ENCODE measurements at places on chromosomes 13 and 19.

- H3K4me1 ChIP-seq = peaks cover 29% of the 10 kb centered on the region
- H3K27ac ChIP-seq = no peak overlapping the region
- H3K36me3 ChIP-seq = no peaks in the 10 kb centered on the region
- DNase-seq = no peak
- no peaks in the 10 kb centered on the region for H3K27me3 ChIP-seq
These were observed 34.4 kb upstream of the IGFL1 start for GRCh38 chr19:46195104-46195503.

DNA sequence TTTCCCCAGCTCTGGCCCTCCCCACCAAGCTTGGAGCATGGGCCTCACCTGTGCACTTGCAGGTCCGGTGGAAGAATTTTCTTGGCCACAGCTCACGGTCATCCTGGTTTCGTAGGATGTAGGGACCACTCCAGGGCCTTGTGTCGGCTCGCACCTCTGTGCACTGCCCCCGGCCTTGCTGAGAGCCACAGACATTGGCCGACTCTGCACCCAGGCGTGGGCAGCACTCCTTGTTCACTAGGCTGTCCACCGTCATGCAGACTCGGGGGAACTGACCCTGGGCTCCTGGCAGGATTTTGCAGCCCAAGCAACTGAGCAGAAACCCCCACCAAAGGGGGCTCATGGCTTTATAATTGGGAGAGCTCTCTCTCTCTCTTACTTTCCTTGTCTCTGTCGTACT, 569 bp downstream of the DCT start:
- H3K27ac ChIP-seq = no peak overlapping the region
- H3K36me3 ChIP-seq = no peaks in the 10 kb centered on the region
- DNase-seq = no peak

- peak; percentile 43 for DNase-seq
- no peaks in the 10 kb centered on the region for H3K36me3 ChIP-seq
These were observed 83.1 kb downstream of the TNFSF13B start for GRCh38 chr13:108352599-108352998.

GRCh38 chr19:35309481-35310279, 17.7 kb downstream of the MAG start:
- no peak overlapping the region for H3K4me3 ChIP-seq
- DNase-seq = no peak
- peaks cover 55% of the 10 kb centered on the region for H3K4me1 ChIP-seq
- no peak overlapping the region for H3K27ac ChIP-seq

DNA sequence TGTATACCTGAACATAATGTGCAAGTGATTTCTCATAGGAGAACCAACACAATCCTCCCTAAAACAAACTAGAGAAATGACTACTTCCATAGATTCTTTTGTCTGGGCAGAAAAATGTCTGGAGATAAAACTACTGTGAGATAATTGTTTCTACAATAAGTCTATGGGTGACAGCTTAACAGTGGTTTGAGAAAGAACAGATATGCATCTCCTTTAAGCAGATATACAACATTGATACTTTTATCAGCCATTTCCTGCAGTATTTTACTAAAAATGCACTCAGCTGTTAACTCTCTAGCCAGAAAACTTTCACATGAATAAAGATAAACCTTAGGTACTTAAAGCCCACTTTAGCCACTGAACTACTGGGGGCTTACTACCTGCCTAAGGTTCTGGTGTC, 1132.4 kb downstream of the EFNB2 start:
- no peaks in the 10 kb centered on the region for H3K36me3 ChIP-seq
- H3K27me3 ChIP-seq = no peaks in the 10 kb centered on the region
- no peak overlapping the region for H3K4me3 ChIP-seq
- DNase-seq = no peak
- H3K4me1 ChIP-seq = no peaks in the 10 kb centered on the region

DNA sequence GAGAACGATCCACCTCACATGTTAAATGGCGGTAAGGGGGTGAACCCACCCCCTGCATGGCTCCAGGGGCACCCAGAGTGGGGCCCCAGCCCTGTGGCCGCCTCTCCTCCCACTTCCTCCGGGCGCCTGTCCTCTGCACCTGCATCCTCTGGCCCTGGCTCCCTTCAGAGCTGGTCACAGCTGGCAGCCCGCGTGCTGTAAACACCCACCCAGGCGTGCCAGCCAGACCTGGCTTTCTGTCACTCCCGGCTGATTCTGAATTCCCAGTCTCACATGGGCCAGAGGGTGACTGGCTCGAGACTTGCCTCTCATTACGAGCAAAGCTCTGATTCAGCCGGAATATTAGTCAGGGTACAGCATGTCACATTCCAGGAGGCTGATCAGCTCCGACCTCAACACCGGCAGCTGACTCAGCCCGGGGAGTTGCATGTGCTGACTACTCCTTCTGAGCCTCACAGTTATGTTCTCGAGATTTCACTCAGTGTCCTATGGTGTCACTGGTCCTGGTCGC, 75.1 kb downstream of the GNG7 start:
- peak overlapping the region; percentile 54 for H3K27ac ChIP-seq
- peak; percentile 74 for DNase-seq
- H3K36me3 ChIP-seq = no peaks in the 10 kb centered on the region
- H3K27me3 ChIP-seq = no peaks in the 10 kb centered on the region

GRCh38 chr13:114142640-114143490, 10.4 kb upstream of the RASA3 start:
- no peaks in the 10 kb centered on the region for H3K4me1 ChIP-seq
- no peaks in the 10 kb centered on the region for H3K27me3 ChIP-seq
- no peak overlapping the region for H3K27ac ChIP-seq

DNA sequence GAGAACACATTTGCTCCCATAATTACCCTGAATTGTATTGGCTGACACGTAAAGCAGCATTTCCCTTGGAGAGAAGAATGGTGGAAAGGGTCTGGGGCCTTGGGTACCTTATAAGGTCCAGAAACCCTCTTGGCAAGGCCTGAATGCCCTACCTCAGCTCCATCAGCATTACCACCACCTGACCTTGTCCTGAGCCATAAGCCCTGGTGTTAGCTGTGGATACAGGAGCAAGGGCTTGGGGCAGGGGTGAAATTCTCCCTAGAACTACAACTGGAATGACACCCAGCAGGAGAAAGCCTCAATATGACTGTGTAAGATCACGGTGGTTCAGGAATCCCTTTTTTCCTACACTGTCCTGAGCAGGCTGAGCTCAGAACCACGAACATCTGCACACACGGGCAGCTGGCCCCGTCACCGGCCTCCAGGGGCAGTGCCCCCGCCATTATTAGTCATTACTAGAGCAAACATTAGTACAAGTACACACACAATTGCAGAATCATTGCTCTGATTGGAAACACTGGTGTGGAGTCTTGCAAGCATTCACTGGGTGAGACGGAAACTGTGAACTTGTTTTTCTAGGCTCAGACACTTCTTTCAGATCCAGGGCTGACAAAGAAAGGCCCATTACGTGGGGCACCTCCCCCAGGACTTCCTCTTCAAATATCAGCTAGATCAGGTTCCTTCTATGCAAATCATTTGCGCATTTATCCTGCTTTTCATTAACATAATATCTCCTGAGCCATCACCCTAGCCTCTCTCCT, 26.8 kb upstream of the MTIF3 start:
- DNase-seq = no peak
- no peak overlapping the region for H3K27ac ChIP-seq
- H3K36me3 ChIP-seq = no peaks in the 10 kb centered on the region
- no peak overlapping the region for H3K4me3 ChIP-seq

DNA sequence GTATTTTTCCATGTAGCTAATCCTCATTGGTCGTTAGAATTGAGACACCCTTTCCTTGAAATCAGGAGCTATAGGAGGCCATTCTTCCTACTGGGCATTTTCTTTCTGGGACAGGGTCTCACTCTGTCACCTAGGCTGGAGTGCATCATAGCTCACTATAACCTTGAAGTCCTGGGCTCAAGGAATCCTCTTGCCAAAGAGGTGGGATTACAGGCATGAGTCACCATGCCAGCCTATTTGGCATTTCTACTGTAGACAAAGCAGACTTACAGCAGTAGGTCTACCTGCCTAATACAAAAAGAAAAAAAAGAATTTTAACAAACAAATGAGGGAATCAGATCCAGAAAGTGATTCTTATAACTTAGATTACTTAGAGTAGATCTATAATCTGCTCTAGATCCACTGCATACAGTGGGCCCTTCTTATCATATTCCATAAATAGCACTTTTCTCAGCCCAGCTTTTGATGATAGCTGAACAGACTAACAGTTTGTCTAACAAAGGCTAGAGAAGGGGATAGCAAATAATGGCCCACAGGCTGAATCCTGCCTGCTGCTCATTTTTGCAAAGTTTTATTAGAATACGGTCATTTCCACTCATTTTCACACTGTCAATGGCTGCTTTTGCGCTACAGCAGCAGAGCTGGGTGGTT, 36.7 kb upstream of the USPL1 start:
- no peaks in the 10 kb centered on the region for H3K27me3 ChIP-seq
- peaks cover 25% of the 10 kb centered on the region for H3K4me1 ChIP-seq
- H3K36me3 ChIP-seq = no peaks in the 10 kb centered on the region
- no peak overlapping the region for H3K27ac ChIP-seq
- no peak for DNase-seq

- H3K27me3 ChIP-seq = peaks cover 31% of the 10 kb centered on the region
- no peak overlapping the region for H3K4me3 ChIP-seq
- no peak for DNase-seq
- H3K36me3 ChIP-seq = no peaks in the 10 kb centered on the region
These were observed 6.4 kb downstream of the CEACAM3 start for GRCh38 chr19:41802770-41803169.

- H3K4me1 ChIP-seq = no peaks in the 10 kb centered on the region
- H3K27ac ChIP-seq = no peak overlapping the region
- H3K27me3 ChIP-seq = no peaks in the 10 kb centered on the region
- H3K36me3 ChIP-seq = peaks cover 7% of the 10 kb centered on the region
These were observed 26.9 kb downstream of the SIPA1L3 start for GRCh38 chr19:37933937-37934358.

Measured in SJSA1 (cell line).